ENCODE measurements at places on chromosomes 7 and 10.

- DNase-seq, result no peak
Observed at GRCh38 chr10:103983367-103983911, 16.5 kb downstream of the SLK start.

GRCh38 chr10:2786251-2786650 is 281.1 kb upstream of the PFKP start:
- DNase-seq, result no peak

- DNase-seq, result no peak
Observed at GRCh38 chr7:47087866-47088265, 494.0 kb downstream of the TNS3 start.

GRCh38 chr10:43203448-43204041 is 63.3 kb downstream of the RASGEF1A start:
- DNase-seq, result peak; percentile 22

- no peak for DNase-seq
Observed at GRCh38 chr7:39952803-39953202, 2.7 kb downstream of the CDK13 start.

DNA sequence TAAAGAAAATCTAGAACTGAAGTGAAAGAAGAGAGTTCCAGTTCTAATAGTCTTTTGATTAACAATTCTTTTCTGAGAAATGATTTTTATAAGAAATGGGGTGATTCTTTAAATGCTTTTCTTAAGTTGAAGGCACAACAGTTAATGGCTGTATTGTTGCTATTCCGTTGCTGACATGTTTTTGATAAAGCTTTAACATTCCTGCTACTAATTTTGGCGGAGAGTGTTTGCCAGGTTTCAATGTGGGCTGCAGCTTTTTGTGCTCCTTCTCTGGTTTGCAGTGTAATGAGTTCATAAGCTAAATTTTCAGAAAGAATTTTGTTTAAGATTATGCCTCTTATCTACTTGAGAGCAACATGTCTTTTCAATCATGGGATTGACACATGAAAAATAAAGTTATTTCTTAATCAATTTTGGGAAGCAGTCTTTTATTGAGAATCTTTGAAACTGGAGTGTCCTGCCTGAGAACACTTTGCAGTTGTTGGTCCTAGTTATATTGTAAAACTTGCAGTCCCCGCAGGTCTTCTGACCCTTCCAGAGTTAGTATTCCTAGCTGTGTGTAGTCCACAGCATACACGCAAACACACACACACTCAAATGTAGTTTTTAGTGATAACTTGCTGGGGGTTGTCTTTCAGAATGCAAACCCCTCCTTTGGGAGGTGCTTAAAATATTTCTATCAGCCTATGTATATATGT is 56.7 kb downstream of the COL17A1 start:
- no peak for DNase-seq

- no peak for DNase-seq
Observed at GRCh38 chr10:71857934-71858890, 7.2 kb upstream of the PSAP start.

DNA sequence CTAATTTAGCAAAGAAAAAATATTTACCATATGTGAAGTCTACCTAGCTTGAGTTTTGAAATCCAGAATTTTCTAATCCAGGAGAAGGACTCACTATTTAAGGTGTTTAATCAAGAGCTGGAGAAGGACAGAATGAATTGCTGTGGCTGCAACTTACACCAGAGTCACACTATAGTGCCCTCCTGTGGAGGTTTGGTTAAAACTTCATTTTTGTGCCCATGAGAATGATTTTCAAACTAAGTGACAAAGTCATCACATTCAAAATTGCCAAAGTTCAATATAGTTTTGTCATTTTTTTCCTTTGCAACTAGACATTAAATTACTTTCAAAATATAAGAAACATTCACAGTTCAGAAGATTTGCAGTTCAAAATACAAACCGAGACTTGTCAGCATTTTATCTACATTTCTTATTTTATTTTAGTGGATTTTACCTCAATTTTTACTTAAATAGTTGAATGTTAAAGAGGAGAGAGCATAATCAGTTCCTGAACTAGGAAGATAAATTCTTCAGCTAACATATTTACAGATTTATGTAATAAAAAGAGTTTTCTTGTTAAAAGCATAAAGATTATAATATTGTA is 70.7 kb downstream of the CABCOCO1 start:
- DNase-seq, result no peak

GRCh38 chr10:132163278-132163765 is 23.4 kb upstream of the DPYSL4 start:
- peak; percentile 64 for DNase-seq

DNA sequence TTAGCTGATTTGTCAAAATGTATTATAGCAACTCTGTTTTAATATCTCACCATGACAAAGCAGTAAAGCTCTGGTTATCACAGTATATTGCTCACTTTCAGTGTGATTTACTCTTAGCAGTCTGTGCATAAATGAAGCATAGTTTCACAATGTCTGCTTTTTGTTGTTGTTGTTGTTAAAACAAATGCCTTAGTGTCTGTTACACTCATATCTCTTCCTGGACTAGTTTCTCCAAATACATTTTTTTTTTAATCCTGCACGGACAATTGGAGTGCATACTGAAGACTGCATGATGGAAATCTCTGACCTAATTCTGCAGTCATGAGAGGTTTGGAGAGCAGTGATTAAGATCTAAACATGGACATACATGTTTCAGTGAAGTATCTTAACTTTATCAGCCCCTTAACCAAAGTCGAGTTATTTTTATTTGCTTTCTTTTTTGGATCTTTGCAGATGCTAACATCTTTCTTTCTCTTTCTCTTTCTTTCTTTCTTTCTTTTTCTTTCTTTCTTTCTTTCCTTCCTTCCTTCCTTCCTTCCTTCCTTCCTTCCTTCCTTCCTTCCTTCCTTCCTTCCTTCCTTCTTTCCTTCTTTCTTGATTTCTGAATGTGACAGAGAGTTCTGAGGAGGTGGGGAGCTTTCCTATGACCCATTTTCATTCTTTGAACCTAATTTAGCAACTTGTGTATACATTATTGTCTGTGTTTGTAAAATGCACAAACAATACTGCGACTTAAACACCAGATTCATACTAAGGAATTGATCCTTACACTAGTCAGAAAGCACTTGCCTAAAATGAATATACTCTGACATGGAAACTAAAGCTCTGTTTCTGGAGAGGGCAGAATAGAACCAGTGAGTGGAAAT is 161.5 kb upstream of the AGR3 start:
- DNase-seq, result no peak

- no peak for DNase-seq
Observed at GRCh38 chr7:84274029-84274638, 79.5 kb upstream of the SEMA3A start.

DNA sequence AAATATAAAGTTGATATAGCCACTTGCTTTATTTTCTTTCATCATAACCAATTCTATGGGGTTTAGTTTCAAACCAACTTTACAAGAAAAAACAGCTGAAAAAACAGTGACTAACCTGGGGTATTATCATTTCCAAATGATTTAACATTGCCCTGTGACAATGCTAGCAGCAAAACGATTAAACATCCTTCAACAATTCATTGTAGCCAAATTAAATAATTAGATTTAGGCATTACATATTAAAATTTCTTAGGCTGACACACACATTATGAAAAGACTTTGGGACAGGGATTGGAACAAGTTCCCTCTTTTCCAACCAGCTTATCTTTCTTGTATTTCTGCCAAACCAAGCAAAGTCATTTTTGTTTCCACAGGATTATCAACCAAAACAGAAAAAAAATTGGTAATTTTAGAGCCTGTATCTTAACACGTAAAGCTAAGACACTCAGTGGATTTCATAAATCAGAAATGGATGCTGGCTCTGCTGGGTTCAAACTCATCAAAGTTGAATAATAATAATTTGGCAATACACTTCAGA is 84.0 kb downstream of the SEMA3D start:
- no peak for DNase-seq

DNA sequence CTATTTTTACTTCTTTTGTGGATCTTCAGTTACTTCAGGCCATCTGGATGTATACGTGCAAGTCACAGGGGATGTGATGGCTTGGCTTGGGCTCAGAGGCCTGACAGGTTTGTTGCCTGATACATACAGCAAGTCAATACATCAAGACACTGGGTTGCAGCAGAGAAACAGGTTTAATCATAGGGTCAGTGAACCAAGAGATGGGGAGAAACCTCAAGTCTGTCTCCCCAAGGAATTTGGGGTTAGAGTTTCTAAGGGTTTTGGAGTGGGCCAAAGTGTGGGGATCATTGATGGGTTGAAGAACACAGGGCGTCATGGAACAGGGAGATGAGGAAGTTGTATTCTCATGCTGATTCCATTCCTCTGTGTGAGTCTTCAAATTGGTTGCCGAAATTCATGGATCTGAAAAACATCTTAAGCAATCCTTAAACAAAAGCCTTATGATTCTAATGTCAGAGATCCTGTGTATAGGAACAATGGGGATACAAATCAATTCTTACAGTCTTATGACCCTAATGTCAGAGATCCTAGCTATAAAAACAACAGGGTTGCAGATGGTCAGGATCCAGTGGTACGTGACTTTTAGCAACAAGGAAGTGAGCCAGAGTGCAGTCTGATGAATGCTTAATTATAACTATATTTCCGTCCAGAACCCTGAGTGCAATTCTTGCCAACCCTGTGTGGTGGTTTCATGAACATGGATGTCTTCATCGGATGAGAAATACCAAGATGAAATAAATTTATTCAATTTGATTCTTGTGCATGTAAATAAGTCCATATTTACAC is 18.9 kb downstream of the OTUD1 start:
- DNase-seq, result no peak

- DNase-seq, result no peak
Observed at GRCh38 chr7:155380976-155381851, 76.7 kb upstream of the EN2 start.

DNA sequence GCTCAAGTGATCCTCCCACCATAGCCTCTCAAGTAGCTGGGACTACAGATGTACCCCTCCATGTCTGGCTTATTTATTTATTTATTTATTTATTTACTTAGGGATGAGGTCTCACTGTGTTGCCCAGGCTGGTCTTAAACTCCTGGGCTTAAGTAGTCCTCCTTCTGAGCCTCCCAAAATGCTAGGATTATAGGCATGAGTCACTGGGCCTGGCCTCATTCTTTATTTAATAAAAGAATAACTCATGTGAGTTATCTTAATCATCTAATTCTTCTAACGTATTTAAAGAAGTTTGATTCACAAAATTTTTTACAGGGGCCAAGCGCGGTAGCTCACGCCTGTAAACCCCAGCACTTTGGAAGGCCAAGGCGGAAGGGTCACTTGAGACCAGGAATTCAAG is 8.0 kb upstream of the SLC26A4 start:
- DNase-seq, result no peak

DNA sequence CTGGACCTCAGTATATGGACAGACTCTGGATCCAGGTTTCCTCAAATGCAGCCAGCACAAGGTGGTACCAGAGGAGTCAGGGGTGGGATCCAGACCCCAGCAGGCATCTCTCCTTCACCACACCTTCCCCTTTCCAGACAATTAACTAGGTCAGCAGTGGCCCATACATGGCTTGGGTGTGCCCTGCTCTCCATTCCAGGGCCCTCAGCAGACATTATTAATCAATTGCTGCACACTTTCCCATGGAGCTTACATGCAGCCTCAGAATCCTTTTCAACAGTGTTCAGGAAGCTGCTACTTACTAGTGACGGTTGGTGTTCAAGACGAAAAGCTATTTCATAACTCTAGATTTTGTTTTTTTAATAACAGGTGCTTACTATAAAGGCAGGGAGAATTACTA is 6.0 kb downstream of the COL13A1 start:
- no peak for DNase-seq

- no peak for DNase-seq
Observed at GRCh38 chr10:62652564-62652963, 152.0 kb upstream of the ADO start.

DNA sequence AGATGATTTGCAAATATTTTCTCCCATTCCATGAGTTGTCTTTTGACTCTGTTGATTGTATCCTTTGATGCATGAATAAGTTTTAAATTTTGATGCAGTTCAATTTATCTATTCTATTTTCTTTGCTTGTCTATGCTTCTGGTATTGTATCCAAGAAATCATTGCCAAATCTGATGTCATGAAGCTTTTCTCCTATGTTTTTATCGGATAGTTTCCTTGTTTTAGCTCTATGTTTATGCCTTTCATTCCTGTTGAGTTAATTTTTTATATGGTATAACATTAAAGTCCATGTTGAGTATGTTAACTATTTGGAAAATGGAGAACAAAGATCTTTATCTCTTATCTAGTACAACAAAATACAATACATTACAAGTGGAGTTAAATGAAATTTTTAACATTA is 27.6 kb upstream of the VPS41 start:
- no peak for DNase-seq

Measured in natural killer cell (primary cell).